ENCODE measurements at places on chromosomes 16 and 17. TPM values are rescaled to one million over a fixed set of nuclear protein-coding genes. Genes with fewer than 3 reads are reported as not detected.

DNA sequence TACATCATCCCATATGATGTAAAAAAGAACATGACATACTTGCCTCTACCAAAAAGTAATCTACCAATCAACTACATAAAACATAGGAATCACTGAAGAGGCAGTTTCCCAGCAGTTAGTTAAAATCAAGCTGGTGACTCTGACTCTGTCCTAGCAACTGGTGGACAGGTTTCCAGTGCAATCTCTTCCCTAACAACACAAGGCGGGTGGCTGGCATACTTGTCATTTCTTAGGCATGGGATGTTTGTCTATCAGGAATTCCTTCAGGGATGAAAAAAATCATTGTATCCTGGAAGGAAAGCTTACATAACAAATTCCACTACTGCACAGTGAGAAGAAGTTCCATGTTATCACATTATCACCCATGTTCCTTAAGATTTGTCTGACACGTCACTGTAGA is 50.9 kb downstream of the HELZ start:
- DNase-seq, result no peak

MSI2 gene
- total RNA-seq, result 96.8 TPM

- DNase-seq, result no peak
Measured at GRCh38 chr17:72717676-72718075, 374.8 kb downstream of the SLC39A11 start.

- no peak for DNase-seq
Measured at GRCh38 chr17:72143245-72143644, 22.4 kb downstream of the SOX9 start.

DNA sequence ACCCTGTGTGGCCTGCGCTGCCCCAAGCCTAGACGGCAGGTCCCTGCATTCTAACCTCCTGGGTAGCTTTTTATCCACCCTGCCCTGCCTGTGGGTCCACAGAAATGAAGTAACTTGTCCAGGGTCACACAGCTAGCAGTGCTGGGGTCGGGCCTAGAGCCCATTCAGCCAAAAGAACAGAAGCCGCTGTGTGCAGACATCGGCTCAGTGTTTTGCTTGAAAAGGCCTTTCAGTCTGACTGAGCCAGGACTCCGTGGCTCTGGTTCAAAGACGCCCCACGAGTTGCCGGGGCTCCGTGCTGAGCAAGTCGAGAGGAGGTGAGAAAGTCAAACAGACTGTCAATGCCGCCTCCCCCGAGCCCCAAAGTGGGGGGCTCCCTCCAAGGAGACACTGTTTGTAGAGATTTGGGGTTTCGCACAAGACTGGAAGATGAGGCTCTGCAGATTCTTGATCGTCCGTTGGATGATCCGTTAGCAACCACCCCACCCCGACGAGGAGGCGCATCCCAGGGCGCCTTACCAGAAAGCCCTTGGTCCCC is 226.2 kb downstream of the NTN1 start:
- DNase-seq, result no peak

DNA sequence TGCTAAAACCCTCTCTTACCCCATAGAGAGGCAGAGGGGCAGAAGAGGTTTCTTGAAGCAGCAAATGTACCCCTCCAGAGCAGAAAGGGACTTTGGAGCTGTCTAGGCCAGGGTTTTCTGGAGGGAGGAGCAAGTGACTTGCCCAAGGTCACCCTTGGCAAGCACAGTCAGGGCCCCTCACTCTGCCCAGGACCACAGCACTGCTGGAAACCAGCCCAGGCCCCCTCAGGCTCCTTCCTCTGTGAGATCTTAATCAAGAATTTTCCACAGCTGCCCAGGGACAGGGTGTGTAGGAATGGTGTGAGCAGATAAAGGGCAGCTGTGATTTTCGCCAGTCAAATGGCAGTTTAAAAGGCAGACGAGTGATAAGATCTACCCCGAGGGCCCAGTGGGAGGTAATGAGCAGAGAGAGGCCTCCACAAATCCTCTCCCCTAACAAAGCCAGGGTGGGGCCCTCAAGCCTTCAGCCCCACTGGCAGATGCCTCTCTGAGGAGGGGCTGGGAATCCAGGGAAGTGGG is 3.9 kb upstream of the SLC12A3 start:
- peak; percentile 17 for DNase-seq

CIAO2B gene
- 127 TPM for total RNA-seq

SMIM22 gene
- total RNA-seq, result not detected

- no peak for DNase-seq
Measured at GRCh38 chr17:43721537-43722268, 36.9 kb downstream of the SOST start.

DNA sequence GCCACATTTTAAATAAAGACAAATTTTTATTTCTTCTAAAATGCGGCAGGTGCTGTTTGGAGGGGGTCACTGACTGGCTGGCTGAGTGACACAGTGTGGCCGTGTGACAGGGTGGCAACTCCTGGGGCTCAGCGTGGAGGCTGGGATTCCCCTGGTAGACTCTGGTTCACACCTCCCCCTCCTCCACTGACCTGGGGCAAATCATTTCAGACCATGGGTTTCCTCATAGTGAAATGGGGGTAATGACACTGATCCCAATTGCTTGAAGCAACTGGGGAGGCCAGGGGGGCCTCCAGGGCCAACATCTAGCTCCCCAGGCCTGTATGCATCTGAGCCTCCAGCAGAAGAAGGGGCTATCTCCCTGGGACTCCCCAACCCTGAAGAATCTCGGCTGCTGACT is 6.6 kb downstream of the HSD11B2 start:
- DNase-seq, result no peak

GRCh38 chr16:31455601-31456314 is 3.5 kb upstream of the ARMC5 start:
- no peak for DNase-seq

- peak; percentile 11 for DNase-seq
Measured at GRCh38 chr16:1709356-1709755, 3.4 kb downstream of the MAPK8IP3 start.

IRX5 gene
- total RNA-seq, result 13.2 TPM

- no peak for DNase-seq
Measured at GRCh38 chr17:16286947-16287562, 66.2 kb downstream of the CENPV start.

GRCh38 chr17:32551186-32551955 is 64.6 kb downstream of the CDK5R1 start:
- no peak for DNase-seq

RNPS1 gene
- total RNA-seq, result 105 TPM

DNA sequence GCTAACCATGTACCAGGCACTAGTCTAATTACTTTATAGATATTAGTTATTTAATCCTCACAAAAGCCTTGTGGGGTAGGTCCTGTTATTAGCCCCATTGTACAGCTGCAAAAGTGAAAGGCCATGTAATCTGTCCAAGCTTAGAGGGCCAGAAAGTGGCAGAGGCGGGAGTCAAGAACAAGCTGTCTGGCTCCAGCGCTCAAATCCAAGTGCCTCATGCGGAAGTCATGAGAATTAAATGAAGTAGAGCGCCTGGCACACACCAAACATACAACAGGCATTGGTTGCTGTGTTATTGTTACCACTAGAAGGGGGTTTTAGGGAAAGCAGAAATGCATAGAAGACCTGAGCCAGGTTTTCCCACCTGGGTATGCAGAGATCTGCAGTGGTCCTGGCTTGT is 1.2 kb downstream of the AQP8 start:
- DNase-seq, result no peak

ULK2 gene
- 14.7 TPM for total RNA-seq

DNA sequence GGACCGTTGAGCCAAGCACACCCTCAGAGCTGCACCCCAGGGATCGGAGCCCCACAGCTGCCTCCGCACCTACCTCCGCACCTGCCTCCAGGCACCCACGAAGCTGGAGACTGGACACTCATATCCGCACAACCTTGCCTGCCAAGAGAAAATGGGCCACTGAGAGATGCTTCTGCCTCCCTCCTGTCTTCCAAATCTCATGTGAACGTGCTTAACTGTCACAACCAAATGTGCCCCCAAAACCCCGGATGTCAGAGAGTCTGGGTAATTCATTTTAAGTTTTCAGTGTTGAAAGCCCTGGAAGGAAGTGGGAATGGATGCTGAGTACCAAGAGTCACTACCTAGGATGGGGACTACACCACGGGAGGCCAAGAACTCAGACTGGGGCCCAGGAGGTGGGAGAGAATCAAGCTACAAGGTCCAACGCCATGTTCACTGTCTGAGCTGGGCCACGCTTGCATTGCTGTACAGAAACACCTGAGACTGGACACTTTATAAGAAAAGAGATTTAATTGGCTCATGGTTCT is 49.5 kb upstream of the MEAK7 start:
- no peak for DNase-seq

TEKT1 gene
- not detected for total RNA-seq

WDR45B gene
- 38.0 TPM for total RNA-seq

Data from Right ventricle myocardium inferior (tissue), 1 donor.